ENCODE measurements at places on chromosomes 2 and 18.

DNA sequence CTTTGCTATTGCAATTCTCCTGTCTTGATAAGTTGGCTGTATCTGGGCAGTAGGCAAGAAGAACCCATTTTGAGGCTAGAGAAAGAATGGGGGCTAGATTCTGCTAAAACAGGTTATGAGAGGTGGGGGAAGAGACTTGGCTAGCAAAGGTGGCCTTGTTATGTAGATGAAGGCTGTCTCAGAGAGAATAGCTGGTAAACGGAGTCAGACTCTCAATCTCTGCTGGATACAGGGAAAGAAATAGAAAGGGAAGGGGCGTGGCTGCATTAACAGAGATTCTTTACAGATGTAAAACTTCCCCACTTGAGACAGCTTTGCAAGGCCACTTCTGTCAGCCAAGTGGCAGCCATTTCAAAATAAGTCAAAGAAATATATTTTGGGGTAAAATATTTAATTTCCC, 38.1 kb upstream of the ARHGAP25 start:
- no peak for DNase-seq

DNA sequence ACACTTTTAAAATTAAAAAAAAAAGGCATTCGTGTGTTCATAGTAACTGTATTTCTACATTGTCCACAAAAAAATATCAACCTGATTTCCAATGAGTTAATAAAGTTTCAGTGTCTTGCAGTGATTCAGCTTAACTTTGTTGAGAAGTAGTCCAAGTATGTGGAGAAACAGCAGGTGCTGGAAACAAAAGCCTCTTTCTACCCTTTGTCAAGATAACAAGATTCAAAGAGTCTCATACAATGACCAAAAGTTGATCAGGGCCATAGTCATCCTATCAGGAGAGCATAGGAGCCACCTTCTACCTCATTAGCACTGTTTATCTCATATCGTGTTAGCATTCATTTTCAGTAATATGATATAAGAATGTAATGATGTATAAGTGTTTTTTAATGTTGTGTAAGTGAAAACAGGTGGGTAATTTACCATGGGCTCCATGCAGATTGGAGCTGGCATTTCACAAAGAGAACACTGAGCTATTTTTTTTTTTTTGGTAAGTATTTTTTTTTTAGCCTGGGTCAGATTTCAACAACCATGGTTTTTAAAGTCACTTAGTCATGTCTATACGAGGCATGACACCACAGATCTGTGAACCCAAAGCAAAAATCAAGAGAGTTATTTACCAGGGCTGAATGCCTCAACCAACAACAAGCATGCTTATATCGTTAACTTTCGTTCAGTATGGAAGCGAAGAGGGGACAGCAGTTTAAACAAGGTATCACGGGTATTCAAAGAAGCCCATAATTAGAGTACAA, 165.0 kb upstream of the ZNF521 start:
- DNase-seq = no peak

DNA sequence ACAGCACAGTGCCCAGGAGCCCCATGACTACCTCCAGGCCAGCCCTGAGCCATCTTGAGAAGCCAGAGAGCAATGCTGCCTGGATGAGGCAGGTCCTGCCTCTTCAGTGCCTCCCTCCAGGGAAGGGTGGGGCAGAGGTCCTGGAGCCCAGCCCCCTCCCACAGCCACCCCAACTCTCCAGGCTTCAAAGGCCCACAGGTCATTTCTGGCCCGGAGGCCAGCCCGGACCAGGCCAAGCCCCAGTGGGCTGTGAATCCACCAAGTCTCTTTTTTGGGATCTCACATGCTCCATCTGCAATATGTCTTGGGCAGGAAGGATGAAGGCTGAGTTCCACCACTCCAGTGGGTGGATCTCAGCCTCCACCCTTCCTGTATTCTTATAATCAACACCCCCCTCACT, 36.7 kb downstream of the SDC1 start:
- DNase-seq = no peak

- DNase-seq = no peak
These were observed 11.3 kb upstream of the AGXT start for GRCh38 chr2:240857039-240858008.

DNA sequence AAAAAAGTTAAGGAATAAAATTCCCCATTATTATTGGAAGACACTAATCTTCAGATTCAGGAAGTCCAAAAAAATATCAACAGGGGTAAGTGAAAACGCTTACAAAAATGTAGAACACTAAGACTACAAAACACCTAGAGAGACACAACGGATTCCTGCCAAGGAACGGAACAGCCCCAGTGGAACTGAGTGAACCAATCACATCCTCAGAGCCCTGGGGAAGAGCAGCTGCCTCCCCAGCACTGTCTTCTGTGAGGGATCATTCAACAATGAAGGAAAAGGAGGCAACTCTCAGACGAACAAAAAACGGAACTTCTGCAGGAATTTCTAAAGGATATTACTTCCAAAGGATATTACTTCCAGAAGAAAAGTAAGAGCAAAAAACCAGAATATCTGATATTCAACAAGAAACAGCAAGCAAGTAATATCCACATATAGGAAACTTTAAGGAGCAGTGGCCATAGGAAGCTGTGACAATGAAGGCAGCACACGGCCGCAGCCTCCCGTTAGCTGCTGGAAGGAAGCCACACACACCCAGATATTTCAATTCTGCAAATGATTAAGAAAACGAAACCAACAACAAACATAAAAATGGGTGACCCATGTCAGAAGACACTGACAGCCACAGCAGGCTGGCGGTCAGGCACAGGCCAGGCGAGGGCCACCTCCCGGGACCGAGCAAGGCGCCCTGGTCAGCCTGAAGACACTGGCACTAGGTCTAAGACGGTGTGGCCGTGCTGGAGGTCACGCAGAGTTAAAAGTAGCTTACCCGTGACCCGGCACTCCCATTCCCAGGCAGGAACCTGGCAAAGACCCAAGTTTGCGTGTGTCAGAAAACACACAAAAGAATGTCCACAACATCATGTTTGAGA, 81.8 kb downstream of the HDAC4 start:
- DNase-seq = no peak
